ENCODE measurements at places on chromosomes 7 and 10. TPM values are rescaled to one million over a fixed set of nuclear protein-coding genes. Genes with fewer than 3 reads are reported as not detected.

- no peak overlapping the region for H3K4me3 ChIP-seq
- H3K4me1 ChIP-seq: no peaks in the 10 kb centered on the region
- no peaks in the 10 kb centered on the region for H3K36me3 ChIP-seq
- no peak overlapping the region for H3K27ac ChIP-seq
- no peak for DNase-seq
These were observed 558.8 kb upstream of the GHITM start for GRCh38 chr10:83580373-83581012.

ELFN1 gene
- 4.4 TPM for total RNA-seq

DNA sequence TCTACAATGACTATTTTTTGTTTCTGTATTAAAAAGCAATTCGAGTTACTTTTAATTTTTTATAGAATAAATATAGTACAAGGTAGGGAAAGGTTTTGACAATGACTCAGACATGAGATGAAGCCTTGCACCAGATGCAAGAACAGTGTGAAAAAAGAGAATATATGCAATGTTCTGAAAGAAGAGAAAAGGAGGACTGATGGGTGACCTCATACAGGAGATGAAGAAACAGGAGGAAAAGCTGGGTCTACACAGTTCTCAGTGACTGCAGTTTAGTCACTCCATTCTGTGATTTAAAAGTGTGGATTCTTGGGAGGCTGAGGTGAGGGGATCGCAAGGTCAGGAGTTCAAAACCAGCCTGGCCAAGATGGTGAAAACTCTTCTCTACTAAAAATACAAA, 38.3 kb upstream of the YAE1 start:
- H3K4me1 ChIP-seq: no peaks in the 10 kb centered on the region
- no peaks in the 10 kb centered on the region for H3K27me3 ChIP-seq
- DNase-seq: no peak
- H3K27ac ChIP-seq: no peak overlapping the region
- H3K36me3 ChIP-seq: no peaks in the 10 kb centered on the region
- H3K4me3 ChIP-seq: no peak overlapping the region

YAE1 gene
- total RNA-seq: 32.1 TPM

GRCh38 chr7:64687249-64687648, 21.3 kb downstream of the ZNF107 start:
- DNase-seq: no peak
- H3K27ac ChIP-seq: no peak overlapping the region
- H3K36me3 ChIP-seq: peaks cover 44% of the 10 kb centered on the region
- no peaks in the 10 kb centered on the region for H3K27me3 ChIP-seq
- H3K4me3 ChIP-seq: no peak overlapping the region
- H3K4me1 ChIP-seq: no peaks in the 10 kb centered on the region

- H3K4me3 ChIP-seq: no peak overlapping the region
- no peaks in the 10 kb centered on the region for H3K27me3 ChIP-seq
- no peak overlapping the region for H3K27ac ChIP-seq
These were observed 39.5 kb upstream of the SEC61G start for GRCh38 chr7:54798530-54798929.
